ENCODE measurements at places on chromosomes 13 and 19.

GRCh38 chr13:86402500-86402899 lies 603.3 kb upstream of the SLITRK6 start:
- DNase-seq = no peak

GRCh38 chr19:47253467-47253881 lies 2.9 kb upstream of the CCDC9 start:
- DNase-seq = no peak

GRCh38 chr13:24931450-24932251 lies 164.3 kb upstream of the PABPC3 start:
- no peak for DNase-seq

DNA sequence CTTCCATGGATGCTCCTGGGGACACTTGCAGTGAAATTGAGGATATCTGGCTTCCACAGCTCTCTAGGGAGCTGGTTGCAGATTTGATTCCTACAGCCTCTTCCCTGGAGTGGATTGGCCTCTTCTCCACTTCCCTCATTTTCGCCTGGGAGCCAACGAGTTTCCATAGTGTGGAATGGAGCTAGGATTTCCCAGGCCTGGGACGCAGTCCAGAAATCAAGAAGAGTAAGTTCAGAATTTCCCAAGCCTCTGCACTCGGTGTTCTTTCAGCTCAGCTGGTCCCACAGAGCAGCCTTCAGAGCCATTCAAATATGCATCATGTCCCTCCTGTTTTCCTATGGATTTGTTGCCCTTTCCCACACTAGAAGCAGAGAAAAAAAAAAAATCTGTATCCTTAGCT lies 68.2 kb downstream of the RAP2A start:
- no peak for DNase-seq

- DNase-seq = peak; percentile 53
Measured at GRCh38 chr19:3360421-3361383, 5.7 kb upstream of the NFIC start.

DNA sequence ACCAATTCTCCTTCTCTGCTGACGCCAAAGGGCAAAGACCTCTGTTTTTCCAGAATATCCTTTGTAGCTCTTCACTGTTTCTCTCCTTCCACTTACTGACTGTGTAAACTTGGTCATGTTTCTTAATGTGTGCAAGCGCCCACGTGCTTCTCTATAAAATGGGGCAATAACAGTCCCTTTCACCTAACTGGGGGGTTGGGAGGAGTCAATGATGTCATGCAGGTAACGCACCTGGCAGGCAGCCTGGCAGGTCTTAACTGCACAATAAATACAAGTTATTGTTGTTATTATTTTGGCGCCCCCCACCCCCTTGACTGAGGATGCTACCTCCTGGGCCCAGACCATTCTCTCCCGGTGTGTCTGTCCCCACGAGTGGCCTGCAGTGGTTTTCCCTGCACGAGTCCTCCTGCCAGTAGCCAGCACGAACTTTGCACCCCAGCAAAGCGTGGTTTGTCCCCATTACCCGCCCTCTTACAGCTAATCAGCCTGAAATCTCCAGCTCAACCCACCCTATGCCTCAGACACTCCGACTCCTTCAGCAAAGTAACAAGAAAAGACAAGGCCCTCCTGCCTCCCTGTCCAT lies 5.3 kb downstream of the SBSN start:
- DNase-seq = no peak

DNA sequence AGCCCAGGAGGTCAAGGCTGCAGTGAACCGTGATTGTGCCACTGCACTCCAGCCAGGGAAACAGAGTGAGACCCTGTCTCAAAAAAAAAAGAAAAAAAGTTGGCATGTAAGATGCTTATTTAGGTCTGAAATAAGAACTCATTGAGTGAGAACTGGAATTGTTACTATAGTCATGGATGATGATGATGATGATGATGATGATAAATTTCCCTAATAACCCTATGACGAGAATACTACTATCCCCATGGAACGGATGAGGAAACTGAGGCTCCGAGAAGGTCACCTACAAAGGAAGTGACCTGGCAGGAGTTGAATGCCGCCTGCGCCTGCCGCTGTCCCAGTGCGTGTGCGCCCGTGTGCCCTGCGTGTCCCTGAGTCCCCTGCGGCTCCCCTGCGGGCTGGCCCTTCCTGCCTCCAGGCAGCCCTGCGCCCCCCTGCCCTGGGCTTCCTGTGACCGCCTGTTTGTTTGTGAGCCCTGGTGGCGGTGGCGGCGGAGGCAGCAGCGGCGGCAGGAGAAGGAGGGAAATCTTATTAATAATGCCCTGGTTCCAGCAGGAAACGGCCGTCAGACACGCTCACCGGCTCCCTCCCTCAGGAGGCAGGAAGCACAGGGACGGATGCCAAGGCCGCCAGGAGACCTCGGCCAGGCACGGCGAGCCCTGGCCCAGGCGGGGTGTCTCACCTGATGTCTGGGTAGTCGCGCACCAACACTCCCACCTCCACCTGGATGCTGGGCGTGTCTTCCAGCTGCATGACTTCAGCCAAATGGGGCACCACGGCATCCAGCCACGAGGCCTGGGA lies 29.6 kb downstream of the EXOC3L2 start:
- DNase-seq = no peak

DNA sequence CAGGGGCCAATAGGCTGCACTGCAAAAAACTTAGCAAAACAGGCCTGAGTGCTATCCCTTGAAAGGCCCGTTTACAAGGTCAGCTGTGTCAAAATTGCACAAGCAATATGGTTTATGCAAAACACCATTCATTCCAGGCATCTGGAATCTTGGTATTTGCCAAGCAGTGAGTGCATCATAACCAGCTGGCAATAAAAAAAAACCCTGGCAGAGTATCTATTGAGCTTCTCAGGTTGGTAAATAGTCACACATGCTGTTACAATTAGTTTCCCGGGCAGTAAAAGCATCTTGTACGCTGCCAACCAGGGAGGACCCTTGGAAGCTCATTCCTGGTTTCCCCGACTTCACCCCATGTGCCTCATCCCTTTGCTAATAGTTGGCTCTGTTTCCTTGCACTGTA lies 21.3 kb downstream of the ZNF77 start:
- no peak for DNase-seq

GRCh38 chr13:44437356-44438233 lies 64.0 kb downstream of the SERP2 start:
- peak; percentile 26 for DNase-seq

GRCh38 chr19:18654469-18654868 lies 17.6 kb downstream of the KLHL26 start:
- no peak for DNase-seq

GRCh38 chr19:29873801-29874575 lies 62.2 kb downstream of the CCNE1 start:
- no peak for DNase-seq

- DNase-seq = no peak
Measured at GRCh38 chr13:37226971-37227370, 121.5 kb upstream of the CSNK1A1L start.

DNA sequence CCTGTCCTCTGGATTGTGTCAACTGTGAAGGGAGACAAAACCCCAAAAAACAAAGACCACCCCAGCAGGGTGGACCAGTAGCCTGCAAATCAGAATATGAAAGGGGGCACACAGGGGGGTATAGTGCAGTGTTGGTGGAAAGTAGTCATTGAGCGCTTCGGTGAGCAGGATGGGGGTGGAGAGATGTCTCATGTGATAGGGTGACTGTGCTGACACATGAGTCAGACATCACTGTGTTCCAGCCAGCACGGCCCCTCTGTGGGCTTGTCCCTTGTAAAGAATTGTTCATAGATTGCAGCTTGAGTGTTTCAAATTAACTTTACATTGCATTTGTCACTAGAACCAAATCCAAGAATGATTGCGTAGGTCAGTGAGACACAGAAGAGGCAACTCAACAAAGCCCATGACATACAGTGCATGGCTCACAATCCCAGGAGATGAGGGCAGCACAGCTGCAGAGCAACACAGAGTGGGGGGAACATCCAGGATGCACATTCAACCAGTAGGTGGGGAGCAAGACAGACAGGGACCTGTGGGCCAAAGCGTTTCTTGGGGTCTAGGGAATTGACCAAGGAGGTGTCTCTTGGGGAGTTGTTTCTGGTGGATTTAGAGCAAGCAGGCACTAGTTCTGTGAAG lies 7.5 kb downstream of the ZNF440 start:
- no peak for DNase-seq

GRCh38 chr19:35334144-35334753 lies 5.3 kb downstream of the CD22 start:
- no peak for DNase-seq

GRCh38 chr13:112740502-112741131 lies 50.8 kb downstream of the ATP11A start:
- no peak for DNase-seq

DNA sequence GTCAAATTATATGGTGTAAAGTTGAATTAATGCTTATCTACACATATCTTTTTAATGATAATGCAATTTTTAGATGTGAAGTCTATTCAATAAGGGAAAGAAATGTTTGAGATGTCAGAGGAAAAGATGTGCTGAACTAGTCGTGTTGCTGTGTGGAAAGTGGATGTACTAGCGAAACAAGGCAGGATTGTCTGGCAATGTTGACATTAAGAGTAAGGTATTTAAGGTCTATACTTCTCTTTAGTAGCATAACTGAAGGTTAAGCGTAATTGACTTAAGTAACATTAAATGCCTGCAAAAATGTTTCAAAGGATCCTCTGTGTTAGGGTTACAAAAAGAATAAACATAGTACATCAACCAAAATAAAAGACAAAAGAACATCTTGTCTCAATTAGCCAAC lies 787.3 kb upstream of the KLHL1 start:
- DNase-seq = no peak

DNA sequence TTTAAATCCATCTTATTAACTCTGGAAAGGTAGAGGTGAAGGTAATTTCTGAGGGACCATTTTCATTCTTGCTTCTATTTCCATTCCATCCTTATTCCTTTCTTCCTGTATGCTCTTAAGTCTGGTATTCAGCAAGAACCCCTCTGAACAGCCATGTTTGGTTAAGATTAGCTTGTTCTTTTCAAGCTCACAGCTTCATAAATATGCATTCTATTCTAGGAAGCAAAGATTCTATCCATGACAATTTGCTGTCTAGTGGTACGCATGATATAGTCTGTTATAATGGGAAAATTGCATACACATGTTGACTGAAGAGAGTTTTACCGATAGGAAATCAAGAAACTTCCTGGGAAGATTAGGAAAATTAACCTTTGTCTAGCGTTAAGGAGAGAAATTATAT lies 218.7 kb downstream of the HS6ST3 start:
- DNase-seq = no peak

DNA sequence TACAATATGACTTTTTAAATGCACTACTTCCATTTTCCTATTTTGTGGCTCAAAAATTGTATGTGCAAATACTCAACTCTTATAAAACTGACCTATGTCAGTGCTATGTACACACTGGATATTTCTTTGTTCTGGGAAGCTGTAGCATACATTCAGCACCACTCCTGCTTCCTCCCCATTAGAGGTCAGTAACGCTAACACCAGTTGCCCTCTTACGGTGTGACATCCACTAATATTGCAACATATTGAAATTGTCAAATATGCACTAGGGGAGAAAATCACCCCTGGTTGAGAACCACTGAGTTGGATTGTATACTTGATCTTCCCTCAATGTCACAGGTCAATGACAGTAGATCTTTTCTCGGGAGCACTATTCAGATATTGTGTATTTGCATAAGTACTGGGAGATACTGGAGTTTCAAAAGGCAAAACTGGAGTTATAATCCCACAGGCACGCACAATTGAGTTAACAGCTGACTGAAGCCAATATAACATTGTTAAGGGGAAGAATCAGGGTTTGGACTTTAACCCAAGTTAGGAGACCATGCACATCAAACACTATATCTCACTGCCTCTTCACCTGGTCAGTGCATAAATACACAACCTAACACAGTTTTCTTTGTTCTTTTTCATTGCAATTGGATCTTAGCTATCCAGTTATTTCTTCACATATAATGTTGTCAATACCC lies 1276.5 kb upstream of the MIR17HG start:
- no peak for DNase-seq

DNA sequence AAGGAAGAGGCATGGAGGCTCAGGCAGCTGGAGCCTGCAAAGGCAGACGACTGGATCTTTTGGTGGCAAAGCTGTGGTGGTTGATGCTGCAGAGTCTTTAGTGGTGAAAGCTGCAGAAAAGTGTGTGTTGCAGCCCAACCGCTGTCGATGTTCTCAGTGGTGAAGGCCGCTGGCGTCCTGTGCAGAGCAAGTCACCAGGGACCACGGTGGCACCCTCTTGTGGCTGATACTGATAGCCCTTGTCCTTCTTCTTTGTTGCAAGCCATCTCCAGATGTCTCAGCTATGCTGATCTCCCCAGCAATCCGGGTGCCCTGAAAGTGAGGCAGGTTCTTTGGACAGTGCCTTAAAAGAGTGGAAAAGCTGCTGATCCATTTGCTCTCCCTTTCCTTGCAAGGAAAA lies 610.9 kb upstream of the PCDH9 start:
- DNase-seq = no peak

DNA sequence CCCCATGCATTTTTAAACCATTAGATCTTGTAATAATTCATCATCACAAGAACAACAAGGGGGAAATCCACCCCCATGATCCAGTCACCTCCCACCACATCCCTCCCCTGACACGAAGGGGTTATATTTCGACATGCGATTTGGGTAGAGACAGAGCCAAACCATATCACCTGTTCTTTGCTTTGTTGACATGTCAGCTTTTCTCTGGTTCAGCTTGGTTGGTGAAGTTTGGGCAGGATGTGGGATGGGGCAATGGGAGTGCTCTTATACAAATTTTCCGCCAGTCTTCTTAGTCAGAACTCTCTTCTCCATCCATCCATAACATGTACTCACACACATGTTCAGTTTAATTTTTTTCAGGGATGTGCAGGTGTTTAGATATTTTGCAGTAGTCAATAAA lies 12.9 kb downstream of the TPP2 start:
- no peak for DNase-seq

DNA sequence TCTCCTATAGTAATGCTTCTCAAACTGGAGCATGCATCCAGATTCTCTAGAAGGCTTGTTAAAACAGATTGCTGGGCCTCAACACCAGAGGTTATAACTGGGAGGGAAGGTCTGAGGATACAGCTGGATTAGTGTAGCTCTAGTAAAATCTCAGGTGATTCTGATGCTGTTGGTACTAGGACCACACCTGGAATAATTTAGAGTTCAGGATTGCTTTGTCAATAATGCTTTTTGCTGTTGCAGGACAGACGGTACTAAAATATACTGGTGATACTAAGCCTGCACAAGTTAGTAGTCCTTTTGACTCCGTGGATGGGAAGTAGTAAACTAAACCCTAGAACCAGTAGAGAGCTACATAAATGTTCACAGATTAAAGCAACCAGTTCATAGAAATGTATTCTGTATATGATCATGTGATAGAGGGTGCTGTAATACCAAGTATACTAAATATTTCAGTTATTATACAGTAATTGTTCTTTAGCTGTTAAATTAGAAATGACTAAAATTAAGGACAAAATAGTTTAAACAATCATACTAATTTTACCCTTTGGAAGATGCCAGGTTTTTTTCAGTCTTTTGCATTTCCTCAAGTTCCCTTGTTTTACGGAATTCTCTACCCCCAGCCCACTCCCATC lies 258.2 kb upstream of the STARD13 start:
- DNase-seq = no peak

- no peak for DNase-seq
Measured at GRCh38 chr13:111131611-111132010, 16.5 kb downstream of the ARHGEF7 start.
